Stimulated activated CD4-positive, alpha-beta T cell treated with anti-CD3 and anti-CD28 coated beads, Interleukin-1b, Interleukin-23, amount 100 ng/mL, for 4 hours (primary cell): ENCODE measurements at places on chromosomes 5 and 9.

DNA sequence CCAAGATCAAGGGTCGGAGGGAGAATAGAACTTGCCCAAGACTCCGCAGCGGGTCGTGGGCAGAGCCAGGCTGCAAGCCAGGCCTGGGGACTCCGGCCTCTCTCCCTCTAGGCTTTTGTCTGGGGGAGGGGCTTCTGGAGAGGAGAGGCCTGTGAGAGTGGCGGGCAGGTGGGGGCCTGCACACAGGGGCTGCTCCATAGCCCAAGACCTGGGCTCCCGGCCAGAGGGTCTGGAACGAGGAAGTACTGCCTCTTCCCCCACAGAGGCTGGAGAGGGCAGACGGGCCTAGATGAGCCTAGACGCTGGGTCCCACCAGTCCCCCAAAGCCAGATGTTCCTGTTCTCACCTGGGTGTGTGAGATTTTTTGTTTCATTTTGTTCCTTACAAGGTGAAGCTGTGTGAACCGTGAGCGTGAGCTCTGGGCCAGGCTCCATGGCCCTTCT is 5.2 kb upstream of the ST6GALNAC6 start:
- DNase-seq: no peak

GRCh38 chr9:82865524-82865923 is 197.4 kb downstream of the RASEF start:
- no peak for DNase-seq

GRCh38 chr5:154849791-154850201 is 607 bp downstream of the FAXDC2 start:
- DNase-seq: no peak

DNA sequence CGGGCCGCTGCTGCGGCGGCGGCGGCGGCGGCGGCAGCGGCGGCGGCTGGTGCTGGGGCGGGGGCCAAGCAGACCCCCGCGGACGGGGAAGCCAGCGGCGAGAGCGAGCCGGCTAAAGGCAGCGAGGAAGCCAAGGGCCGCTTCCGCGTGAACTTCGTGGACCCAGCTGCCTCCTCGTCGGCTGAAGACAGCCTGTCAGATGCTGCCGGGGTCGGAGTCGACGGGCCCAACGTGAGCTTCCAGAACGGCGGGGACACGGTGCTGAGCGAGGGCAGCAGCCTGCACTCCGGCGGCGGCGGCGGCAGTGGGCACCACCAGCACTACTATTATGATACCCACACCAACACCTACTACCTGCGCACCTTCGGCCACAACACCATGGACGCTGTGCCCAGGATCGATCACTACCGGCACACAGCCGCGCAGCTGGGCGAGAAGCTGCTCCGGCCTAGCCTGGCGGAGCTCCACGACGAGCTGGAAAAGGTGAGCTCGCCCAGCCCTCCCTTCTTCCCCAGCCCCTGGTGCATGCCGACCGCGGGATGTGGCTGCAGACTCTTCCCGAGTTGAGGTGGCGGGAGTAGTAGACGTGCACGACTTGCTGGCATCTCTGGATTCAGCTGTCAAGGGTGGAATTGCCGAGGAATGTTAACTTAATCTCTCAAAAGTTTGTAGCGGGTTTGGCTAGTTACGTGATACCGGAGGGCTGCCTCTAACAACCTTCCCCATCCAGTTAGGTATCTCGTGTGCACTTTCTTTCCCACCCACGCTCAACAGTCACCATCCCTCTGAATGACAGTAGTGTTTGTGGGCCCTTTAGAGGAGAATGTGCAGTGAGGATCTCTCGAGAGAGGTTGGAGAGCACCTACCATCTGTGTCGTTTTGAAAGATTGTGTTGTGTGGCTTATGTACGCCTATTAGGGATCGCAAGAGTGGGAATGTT is 932 bp downstream of the SLC12A2 start:
- DNase-seq: peak; percentile 24

DNA sequence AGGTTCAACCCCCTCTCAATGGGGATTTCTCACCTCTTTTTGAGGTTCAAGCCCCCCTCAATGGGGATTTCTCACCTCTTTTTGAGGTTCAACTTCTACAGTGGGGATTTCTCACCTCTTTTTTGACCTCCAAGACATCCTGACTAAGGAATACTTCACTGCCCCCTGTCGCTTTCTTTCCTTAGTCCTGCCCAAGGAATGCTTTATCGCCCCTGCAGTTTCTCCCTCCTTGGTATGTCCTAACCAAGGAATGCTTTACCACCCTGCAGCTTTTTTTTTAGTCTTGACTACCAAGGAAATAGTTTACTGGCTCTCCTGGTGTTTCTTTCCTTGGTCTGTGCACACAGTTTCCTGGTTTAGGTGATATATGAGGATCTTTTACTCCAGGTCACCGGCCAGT is 9.6 kb upstream of the IRGM start:
- DNase-seq: no peak
